ENCODE measurements at places on chromosomes 12 and 14.

DNA sequence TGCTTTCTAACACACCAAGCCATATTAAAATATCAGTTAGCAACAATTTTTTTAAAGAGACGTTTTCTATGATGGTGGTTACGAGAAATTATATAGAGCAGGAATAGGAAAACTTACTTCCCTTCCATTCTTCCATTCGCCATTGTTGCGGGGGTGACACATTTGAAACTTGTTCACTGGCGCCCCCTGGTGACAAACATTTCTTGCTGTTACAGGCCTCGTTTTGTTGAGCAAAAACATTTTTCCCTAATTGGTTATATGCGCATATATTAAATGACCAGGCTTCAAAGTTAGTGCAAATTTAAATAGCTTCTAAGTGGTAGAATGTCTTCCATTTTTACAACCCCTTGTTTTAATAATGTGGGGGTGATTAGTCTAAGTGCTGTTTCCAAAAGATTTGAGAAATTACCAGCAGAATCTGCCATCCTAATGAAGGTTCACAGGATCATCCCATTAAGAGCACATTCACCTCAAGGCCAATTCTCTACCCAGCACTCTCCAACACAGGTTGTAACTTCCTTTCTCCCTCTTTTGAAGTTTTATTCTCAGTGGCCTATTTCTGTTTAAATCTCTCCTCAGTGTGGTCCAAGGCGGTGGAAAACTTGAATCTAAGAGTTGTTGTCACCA lies 1124.7 kb downstream of the FLRT2 start:
- DNase-seq, result no peak

DNA sequence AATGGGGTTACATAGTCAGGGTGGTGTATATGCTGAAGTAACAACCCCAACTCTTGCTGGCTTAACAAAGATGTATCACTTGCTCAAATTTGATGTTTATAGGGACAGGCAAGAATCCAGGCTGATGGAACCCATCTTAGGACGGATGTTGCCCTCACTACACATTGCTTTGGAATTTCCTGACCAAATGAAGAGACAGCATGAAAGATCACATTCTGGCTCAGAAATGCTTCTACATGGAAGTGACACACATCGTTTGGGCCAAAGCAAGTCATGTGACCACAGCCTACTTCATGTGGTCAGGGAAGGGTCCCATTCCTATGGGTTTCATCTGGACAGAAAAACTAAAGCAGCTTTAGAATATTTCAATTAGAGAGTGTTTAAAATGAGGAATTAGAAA lies 345.8 kb downstream of the TMEM132D start:
- no peak for DNase-seq

- peak; percentile 68 for DNase-seq
Measured at GRCh38 chr12:6532051-6532926, 2.0 kb upstream of the GAPDH start.

DNA sequence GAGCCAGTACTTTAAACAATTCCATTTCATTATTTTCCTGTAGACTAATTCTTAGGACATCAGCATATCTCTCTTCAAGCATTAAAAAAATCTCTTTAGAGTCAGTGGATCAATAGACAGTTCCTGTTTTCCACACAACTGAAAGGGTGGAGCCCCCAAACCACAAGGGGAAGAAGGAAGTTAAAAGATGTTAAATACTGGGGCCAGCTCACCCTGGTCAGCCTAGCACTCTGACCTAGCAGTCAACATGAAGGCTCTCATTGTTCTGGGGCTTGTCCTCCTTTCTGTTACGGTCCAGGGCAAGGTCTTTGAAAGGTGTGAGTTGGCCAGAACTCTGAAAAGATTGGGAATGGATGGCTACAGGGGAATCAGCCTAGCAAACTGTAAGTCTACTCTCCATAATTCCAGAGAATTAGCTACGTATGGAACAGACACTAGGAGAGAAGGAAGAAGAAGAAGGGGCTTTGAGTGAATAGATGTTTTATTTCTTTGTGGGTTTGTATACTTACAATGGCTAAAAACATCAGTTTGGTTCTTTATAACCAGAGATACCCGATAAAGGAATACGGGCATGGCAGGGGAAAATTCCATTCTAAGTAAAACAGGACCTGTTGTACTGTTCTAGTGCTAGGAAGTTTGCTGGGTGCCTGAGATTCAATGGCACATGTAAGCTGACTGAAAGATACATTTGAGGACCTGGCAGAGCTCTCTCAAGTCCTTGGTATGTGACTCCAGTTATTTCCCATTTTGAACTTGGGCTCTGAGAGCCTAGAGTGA lies at the start of gene LYZ:
LYZ (plus strand) TSS at position 220 of the 777 bp plus-strand sequence; CDS start at position 248, 28 bp downstream.
- DNase-seq, result no peak

DNA sequence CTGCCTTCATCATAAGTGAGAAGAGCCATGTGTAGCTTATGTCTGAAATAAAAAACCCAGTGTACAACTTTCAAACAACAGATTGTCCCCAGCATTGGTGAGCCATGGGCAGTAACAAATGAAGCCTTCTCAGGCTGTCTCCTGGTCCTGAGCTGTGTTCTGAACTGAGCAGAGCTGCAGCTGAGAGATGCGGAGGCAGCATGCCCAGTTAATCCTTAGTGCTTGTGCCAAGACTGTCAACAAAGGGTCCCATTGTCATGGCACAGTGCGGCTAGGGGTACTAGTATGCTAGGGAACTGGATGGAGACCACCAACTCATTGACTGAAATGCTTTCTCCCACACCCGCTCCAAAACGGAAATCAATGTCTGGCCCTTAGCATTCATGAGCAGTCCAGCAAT lies 154.3 kb downstream of the RMST start:
- no peak for DNase-seq

DNA sequence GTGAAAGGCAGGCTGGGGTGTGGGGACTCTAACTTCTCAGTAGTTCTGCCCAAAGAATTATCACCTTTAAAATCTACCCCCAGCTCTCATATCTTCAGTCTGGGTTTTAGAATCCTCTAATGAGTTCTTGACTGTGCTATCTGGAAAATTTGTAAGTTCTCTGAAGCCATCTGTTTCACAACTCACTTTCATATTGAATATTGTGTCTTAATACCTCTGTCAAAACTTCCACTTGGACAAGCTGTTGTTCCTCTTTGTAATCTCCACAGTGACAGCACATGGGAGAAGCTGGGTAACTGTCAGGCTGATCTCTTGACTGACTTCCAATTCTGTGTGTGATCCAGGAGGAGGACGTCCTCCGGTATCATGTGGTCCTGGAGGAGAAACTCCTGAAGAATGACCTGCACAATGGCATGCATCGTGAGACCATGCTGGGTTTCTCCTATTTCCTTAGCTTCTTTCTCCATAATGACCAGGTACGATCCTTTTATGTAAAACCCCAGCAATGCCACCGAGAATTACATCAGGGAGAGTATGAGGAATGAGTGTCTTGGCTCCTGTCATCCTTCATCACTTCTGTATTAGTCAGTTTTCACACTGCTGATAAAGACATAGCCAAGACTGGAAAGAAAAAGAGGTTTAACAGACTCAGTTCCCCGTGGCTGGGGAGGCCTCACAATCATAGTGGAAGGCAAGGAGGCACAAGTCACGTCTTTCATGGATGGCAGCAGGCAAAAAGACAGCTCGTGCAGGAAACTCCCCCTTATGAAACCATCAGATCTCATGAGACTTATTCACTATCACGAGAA lies 111.9 kb downstream of the STAB2 start:
- DNase-seq, result no peak

- DNase-seq, result no peak
Measured at GRCh38 chr12:851913-852312, 97.6 kb downstream of the RAD52 start.

- peak; percentile 72 for DNase-seq
Measured at GRCh38 chr12:80186727-80187217, 87.4 kb downstream of the OTOGL start.

DNA sequence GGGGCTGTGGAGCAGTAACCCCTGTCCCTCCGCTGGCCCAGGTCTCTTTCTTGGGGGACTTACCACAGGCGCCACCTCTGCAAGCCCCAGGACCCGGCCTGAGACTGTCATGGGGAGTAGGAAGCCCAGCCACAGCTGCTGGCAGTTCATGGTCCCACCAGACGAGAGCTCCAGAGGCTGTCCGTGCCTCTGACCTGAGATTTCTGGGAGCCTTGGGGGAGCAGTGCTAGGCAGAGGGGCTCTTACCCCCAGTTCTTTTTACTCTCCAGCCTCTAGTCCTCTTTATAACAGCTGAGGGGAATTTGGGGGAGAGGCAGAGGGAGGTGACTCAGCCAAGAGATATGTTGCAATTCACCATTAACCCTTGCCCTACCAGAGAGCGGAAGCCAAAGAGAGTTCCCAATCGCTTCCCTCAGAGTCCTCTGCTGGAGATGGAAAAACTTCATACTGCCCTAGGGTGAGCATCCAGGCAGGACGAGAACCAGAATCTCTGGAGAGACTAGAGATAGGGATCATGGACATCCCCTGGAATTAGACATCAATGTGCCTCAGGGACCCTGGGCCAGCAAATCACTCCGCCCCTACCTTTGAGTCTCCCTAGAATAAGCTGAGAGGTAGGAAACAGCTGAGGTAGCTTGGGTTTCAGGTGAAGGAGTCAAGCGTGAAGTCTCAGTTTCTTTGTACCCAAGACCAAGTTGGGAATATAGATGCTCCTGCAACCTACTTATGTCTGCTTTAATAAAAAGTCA lies at the start of gene MMP19:
MMP19 (minus strand) TSS at position 256 of the 749 bp plus-strand sequence; CDS start at position 150, 106 bp downstream.
- DNase-seq, result no peak

DNA sequence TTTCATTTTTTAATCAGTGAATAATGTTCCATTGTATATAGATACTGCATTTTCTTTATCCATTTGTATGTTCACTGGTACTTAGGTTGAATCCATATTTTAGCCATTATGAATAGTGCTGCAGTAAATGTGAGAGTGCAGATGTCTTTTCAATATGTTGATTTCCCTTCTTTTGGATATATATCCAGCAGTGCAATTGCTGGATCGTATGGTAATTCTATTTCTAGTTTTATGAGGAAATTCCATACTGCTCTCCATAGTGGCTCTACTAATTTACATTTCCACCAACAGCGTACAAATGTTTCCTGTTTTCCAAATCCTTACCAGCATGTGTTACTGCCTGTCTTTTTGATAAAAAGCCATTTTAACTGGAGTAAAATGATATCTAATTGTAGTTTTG lies 288.5 kb upstream of the GARIN2 start:
- DNase-seq, result no peak

DNA sequence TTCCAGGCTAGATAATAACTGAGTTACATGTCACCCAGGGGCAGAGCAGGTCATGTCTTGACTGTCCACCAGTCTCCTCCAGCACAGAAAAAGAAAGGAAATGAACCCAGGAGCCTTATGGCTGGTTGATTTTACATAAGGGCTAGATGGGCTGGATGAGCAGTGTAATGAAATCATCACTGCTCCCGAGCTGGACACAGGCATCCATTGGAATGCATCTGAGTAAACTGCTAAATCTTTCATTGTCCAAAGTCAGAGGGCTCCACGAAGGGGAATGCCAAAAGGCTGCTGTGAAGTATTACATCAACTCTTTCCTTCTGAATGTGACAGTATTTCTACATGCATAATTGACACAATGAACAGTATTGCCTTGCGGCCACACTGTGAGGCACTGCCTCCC lies 30.1 kb upstream of the TSPAN11 start:
- no peak for DNase-seq

DNA sequence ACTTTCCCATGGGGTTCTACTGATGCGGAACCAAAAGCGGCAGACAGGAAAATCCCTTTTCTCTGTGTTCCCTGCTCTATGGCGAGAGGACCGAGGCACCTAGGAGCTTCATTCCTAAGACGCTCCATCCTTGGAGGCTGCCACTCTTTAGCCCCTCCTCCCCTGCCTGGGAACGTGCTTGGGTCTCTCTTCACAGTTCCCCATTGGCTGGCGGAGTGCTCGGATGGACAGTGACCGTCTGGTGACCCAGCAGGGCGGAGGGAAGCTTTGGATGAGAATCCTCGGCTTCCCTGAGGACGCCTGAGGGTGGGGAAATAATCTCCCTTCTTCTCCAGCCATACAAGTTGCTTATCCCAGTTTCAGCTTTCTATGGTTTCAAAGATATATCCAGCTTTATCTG lies 37.3 kb downstream of the KCNA5 start:
- DNase-seq, result no peak

- DNase-seq, result no peak
Measured at GRCh38 chr12:108399514-108399913, 60.4 kb upstream of the CMKLR1 start.

DNA sequence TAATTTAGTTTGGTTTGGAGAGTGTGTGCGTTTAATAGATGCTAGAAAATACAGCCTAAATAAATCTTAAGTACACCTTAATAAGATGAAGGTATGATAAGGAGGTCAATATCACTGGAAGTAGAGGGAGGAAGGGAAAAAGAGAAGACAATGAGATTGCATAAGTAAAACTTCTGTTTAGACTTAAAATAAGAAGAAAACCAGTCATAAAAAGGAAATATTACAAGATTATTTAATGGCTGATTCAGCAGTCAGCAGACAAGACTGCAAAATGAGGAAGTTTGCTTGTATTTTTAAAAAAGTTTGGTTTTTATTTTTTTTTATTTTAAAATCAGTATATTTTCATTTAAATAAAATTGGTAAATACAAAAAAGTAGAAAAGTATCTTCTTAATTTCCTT lies 3.2 kb downstream of the SLC38A6 start:
- no peak for DNase-seq

DNA sequence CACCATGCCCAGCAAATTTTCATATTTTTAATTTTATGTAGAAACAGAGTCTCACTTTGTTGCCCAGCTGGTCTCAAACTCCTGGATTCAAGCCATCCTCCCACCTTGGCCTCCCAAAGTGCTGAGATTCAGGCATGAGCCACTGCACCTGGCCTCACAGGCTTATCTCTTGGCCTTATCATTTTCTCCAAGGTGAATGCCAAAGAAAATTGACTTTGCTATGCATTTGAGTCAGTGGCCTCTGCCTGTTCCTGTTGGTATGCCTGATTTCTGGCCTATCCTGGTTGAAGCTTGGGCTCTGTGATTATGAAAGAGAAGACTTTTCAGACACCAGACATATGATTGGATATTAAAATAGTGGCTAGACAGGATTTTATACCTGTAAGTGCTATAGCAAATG lies 34.2 kb downstream of the MANSC1 start:
- DNase-seq, result no peak

GRCh38 chr14:22521449-22522239 lies 67.4 kb downstream of the DAD1 start:
- no peak for DNase-seq

- no peak for DNase-seq
Measured at GRCh38 chr14:96705422-96706092, 91.6 kb upstream of the VRK1 start.

- DNase-seq, result no peak
Measured at GRCh38 chr14:33773205-33774030, 177.5 kb downstream of the EGLN3 start.

DNA sequence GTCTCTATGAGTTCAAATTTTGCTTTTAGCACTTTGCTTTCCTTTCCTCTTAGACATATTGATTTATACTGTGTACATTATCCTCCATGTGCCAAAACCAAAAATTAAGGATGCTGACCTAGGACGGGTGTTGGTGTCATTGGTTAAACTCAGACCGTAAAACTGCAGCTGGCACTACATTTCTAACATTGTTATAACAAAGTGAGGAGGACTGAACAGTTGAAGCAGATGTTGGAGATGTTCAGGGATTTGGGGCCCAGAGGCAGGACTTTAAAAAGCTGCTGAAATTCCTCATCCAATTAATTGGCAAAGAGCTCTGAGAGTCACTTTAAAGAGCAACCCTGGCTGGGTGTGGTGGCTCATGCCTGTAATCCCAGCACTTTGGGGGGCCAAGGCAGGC lies 72.4 kb downstream of the TMTC1 start:
- DNase-seq, result no peak

- no peak for DNase-seq
Measured at GRCh38 chr12:43285159-43285598, 266.8 kb downstream of the ADAMTS20 start.

All from NCI-H2029 (cell line).